ENCODE measurements at places on chromosomes 6 and 20.

DNA sequence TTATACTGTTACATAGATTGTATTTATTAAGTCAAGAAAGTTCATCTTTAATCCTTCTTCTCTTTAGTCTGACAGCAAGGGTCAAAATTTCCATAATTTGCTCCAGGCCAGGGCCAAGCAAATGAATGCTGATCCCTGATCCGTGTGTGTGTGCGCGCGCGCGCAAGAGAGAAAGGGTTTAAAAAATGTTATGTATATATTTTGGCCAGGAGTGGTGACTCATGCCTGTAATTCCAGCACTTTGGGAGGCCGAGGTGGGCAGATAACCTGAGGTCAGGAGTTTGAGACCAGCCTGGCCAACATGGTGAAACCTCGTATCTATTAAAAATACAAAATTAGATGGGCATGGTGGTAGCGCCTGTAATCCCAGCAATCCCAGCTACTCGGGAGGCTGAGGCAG, 61.7 kb downstream of the GTF2H5 start:
- DNase-seq, result no peak

- no peak for DNase-seq
Observed at GRCh38 chr6:1312473-1313367, 822 bp downstream of the FOXQ1 start.

- no peak for DNase-seq
Observed at GRCh38 chr20:49508435-49509199, 26.1 kb upstream of the KCNB1 start.

DNA sequence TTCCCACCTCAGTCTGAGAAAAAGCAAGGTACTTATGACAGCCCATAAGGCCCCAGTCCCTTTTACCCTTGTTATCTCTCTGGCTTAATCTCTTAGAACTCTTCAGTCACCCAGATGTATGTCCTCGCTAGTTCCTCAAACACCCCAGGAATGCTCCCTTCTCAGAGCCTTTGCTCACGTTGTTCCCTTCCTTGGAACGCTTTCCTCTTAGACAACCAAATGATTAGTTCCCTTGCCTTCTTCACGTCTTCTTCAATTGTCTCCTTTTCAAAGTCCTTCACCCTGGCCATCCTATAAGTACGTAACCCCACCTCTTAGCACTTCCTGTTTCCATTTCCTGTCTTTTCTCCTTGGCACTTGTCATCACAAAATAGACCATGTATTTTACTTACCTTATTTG, 1.1 kb upstream of the APOBEC2 start:
- DNase-seq, result no peak

DNA sequence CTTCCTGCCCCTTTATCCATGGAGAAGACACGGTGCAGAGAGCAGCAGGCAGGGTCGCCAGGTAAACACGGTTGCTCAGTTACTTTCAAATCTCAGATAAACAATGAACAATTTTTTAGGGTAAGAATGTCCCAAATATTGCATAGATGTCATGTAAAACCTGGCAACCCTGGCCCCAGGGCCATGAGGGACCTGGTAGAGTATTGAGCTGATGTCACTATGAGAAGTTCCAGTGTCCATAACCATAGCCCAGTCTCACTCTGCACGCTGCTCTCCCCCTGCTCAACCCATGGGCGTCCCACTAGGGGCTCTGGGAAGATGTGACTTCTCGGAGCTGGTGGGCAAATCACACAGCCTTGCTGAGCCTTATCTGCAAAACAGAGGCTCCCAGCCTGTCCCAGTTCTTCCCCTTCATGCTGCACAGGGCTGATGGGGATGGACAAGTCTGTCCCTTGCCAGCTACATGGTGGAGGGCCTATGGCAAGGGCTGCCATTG, 71.3 kb upstream of the TOP1 start:
- DNase-seq, result no peak

GRCh38 chr6:51430589-51430988, 611.9 kb downstream of the TFAP2B start:
- DNase-seq, result no peak

- DNase-seq, result no peak
Observed at GRCh38 chr6:139474145-139475108, 100.0 kb upstream of the CITED2 start.
